ENCODE measurements at places on chromosomes 1 and 21.
A peak's percentile ranks its signal among the peaks of the same experiment; 100 is the strongest.

GRCh38 chr1:26537951-26538352 lies 8.4 kb downstream of the RPS6KA1 start:
- peak; percentile 35 for DNase-seq

DNA sequence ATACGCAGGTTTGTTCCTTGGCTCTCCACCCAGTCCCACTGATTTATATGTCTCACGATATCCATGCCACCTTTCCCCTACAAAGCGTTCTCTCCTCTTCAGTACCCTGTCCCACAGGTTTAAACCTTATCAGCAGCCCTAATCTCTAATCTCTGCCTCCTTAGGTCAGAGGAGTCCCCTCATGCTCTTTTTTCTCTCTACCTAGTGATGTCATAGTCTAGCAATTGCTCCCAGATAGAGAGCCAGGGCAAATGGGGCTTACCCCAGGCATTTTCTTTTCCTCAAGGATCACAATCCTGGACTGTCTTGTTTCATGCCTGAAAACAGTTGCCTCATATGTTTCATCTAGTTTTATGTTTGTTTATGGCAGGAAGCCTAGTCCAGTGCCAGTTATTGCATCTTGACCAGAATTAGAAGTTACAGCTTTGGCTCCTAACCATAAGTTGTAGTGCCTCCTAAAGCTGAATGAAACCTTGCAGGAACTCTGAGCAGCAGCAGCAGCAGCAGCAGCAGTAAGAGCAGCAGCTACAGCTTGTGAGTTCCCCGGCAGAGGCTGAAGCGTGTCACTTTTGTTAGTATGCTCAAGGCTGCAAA lies 26.7 kb upstream of the TP53BP2 start:
- DNase-seq, result no peak

DNA sequence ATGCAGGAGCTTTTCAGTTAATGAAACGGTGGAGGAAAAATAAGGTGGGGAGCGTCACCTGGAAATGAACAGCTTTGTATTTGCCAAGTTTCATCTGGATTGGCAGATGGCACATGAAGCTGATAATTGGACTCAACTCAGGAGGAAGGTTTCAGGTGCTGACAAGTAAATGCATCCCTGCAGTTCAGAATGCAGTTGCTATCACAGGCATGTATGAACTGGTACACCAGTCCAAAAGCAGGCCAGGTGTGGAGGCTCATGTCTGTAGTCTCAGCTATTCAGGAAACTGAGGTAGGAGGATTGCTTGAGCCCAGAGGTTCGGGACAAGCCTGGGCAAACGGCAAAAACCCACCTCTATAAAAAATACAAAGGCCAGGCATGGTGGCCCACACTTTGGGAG lies 15.5 kb downstream of the DEGS1 start:
- no peak for DNase-seq

GRCh38 chr1:45542591-45542990 lies 8.0 kb upstream of the AKR1A1 start:
- DNase-seq, result no peak

DNA sequence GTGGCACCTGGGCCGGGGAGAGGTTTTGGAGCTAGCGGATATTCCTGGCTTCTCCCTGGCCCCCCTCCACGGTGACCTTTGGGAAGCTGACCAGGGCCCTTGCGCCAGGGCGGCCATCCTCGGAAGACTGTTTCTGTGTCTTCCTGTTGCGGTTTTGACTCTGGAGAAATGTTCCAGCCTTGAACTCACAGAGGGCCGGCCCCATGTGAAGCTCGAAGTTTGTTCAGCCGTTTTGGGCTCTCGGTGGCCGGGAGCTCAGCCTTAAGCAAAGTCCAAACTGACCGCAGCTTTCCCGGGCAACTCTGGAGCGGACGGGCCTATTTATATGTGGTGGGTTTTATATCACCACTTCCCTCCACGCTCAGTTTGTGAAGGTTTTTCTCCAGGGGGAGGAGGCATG lies 17.0 kb upstream of the WNT4 start:
- no peak for DNase-seq

DNA sequence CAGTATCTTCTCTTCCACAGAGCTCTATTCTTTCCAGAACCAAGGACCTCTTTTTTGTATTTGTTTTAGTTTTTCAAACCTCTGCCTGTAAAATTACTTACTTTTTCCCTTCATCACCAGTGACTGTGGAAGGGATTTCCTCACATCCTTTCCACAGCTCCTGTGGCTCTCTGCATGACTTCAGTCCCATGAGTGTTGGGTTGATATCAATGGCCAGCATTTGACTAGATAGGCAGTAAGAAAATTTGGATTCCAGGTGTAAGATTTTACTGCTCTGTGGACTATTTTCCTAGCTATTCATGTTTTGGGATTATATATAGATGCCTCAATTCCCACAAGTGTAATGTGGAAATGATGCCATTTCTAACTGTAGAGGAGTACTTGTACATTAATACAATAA lies 171.5 kb upstream of the PTBP2 start:
- DNase-seq, result no peak

- peak; percentile 82 for DNase-seq
Measured at GRCh38 chr1:101112051-101112780, 86.6 kb upstream of the DPH5 start.

DNA sequence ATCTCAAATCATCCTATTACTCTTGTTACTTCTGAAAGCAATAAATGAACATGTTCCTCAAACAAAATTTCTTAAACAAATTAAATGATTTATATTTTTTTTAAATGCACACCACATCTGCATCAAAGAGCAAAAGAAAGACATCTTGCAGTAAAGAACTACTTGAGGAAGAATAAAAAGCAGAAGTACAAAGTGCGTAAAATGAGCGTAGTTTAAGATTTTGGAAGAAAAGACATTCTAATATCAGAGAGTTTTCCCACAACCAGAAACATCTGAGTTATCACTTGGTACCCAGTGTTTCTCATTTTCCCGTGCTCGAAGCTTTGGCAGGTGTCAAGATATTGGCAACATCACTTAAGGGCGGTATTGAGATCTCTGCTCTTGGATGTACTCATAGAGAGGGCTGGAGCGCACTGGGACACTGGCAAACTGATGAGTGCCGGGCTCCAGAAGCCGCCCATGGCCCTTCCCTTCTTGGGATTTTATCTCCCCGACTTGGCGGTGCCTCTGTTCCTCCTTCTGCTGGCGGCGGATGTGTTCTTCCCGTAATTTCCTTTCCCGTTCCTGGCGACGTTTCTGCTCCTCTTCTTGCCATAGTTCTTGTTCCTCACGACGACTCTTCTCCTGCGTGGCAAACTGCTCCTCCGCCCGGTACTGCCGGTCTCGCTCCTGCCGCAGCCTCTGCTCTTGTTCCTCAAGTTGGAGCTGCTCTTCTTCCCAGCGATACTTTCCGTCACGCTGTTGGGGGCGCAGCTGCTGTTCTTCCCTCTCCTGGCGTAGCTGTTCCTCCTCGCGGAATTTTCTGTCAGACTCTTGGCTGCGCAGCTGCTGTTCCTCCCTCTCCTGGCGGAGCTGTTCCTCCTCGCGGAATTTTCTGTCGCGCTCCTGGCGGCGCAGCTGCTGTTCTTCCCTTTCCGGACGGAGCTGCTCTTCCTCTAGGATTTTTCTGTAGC lies 7.9 kb downstream of the TCHH start:
- no peak for DNase-seq

DNA sequence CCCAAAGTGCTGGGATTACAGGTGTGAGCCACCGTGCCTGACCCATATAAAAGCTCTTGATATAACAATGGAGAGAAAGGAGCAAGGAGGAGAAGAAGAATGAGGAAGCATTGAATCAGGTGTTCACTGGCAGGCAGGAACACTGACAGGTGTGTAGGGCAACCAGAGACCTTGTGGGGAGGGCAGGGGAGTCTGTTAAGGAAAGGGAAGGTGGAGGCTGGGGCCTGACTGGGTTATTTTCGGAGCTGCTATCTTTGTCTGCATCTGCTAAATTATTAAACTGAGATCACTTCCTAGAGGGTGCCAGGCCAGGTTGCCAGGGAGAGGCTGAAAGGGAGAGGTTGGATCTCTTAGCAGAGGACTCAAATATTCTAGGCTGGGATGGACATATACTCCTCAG lies 6.8 kb upstream of the TRNP1 start:
- no peak for DNase-seq

DNA sequence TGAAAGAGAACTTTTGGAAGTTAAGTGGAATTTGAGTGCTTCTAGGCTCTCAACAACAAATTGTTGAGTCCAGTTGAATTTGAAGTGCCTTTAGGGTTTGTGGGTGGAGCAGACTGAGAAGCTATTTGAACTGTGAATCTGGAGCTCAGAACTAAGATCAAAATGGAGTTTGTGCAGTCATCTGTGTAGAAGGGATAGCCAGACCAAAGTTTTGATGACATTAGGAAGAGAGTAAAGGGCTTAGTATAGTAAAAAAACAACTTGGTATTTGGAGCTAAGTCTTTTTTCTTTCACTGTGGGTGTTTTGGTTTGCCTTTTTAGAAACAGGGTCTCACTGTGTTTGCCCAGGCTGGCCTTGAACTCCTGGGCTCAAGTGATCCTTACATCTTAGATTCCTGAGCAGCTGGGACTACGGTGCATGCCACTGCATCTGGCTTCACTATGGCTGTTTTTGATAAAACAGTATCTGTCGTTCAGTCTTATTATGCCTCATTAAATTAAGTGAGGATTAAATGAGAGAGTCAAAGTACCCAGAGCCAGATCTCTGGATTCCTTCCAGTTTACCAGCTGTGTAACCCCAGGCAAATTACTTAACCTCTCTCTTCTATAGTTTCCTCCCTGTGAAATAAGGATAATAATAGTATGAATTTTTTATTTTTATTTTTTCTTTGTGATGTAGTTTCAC lies 20.0 kb downstream of the HDAC1 start:
- DNase-seq, result no peak

DNA sequence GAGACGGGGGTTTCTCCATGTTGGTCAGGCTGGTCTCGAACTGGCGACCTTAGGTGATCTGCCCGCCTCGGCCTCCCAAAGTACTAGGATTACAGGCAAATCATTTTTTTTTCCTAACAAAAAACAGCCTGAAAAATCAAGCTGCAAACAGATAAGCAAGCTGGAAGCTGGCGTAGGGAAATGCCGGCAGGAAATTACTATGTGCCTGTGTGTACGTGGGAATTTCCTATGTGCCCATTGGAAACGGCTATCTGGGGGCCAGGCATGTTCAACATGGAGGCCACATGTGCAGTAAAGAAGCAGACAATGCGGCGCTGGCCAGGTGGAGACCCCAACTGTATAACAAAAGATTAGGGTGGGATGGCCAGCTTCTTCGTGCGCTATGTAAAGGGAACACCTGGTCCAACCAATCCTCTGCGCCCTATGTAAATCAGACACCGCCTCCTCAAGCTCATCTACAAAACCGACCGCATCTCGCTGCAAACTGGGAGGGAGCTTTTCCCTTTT lies 9.1 kb upstream of the AADACL4 start:
- no peak for DNase-seq

DNA sequence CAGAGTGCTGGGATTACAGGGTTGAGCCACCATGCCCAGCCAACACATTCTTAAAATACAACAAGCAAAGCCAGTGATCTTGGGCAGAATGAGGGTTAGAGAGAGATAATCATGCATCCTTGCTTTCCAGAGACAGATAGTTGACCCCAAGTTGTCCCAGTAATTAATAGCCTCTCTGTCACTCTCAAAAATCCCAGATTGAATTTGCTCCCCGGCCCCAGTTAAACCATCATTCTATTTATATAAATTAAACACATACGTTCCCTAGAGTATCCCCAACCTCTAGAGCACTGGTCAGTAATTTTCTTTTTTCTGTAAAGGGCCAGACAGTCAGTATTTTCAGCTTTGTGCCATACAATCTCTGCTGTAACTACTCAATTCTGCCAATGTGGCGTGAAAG lies 16.4 kb upstream of the TARDBP start:
- no peak for DNase-seq

- no peak for DNase-seq
Measured at GRCh38 chr1:171877701-171878100, 36.4 kb downstream of the DNM3 start.

DNA sequence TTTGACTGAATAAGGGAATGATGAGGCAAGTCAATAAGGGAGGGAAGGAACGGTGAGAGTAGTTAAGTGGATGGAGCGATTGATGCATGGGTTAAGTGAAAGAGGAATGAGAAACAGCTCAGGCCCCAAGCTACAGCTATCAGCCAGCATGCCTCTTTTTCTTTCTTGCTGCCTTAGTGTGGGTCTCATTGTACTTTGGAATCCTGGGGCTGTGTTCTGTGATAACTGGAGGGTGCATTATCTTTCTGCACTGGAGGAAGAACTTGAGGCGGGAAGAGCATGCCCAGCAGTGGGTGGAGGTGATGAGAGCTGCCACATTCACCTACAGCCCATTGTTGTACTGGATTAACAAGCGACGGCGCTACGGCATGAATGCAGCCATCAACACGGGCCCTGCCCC lies 1.0 kb downstream of the TEX38 start:
- DNase-seq, result no peak

DNA sequence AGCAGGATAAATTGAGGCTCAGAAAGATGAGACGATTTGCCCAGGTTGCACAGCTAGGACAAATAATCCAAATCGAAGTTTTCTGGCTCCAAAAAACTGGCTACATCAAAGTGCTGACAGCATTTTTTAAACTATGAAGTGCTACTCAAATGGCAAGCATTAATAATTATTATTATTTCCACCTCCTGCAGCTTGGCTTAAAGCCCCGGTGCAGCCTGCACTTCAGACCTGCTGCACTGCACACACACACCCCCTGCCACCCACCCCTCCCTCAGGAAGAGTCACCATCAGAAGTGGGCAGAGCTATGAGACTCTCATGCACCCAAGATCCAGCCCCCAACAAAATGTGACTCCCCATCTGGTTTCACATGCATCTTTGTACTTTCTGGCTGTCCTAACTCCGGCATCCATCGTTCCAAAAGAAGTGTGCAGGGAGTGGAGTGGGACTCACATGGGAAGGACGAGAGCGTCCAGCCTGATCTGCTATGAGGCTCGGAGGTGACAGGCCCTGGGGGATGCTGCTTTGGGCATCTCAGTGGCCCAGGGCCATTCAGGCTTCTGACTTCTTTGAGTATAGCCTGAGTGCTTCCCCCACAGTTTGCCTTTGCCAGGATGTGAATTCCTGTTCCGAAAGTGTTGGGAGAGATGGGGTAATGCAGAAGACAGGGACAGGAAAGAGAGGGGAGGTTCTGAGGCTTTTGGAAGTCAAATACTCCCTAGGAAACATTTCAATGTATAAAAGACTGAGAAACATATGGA lies 65.0 kb upstream of the FAM20B start:
- no peak for DNase-seq
